NCI-H460 (cell line): ENCODE measurements at places on chromosomes 12 and 14. TPM values are rescaled to one million over a fixed set of nuclear protein-coding genes. Genes with fewer than 3 reads are reported as not detected.

DNA sequence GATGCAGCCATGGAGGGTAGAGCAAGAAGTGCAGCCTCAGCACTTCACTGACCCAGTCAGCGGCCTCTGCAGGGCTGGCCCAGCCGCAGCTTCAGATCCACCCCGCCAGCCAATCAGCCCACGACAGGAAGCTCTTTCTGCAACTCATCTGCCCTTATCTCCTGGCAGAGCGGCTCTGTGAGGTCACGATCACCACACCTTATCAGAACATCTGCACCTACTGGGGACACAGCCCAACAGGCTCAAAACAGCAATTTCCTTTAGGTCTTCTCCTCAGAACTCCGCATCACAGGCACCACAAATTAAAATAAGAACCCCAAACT lies 287.3 kb downstream of the BCL11B start:
- no peak for DNase-seq

Gene OAS2
- 0.95 and 0.99 TPM in 2 replicates for total RNA-seq

DNA sequence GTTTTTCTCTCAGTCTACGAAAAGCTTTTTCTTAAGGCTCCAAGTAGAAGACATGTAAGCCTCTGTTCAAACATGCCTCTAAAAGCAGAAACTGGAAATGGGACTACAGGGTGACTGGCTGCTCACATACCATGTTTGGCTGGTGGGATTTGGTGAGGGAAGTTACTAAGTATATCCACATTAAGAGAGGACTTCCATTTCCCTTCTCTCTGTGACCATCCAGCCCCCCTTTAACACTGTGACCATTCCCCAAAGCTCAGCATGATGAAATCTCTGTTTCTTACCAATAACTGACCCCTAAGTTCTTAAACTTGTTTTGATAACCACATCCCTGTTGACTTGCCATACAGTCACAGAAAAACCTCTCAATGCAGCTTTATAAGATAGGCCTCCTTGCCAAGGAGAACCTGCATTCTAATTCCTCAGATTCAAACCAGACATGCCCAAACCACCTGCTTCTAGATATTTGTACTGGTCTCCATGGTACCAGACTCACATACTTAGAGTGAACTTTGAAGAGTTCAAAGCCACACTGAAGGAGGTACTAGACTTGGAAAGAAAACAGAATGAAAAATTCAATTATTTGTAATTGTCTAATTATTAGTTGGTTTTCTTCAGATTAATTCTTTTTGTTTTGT lies 102.2 kb downstream of the VEZT start:
- DNase-seq = no peak

- peak; percentile 31 for DNase-seq
Measured at GRCh38 chr12:2944401-2945047, 14.7 kb upstream of the TEAD4 start.

Gene WIF1
- total RNA-seq = not detected in 2 replicates
